Stimulated activated CD8-positive, alpha-beta memory T cell treated with anti-CD3 and anti-CD28 coated beads, Interleukin-4, amount 100 ng/mL, for 4 hours (primary cell): ENCODE measurements at places on chromosomes 13 and 19.

GRCh38 chr19:5585461-5586299 is 17.9 kb upstream of the TINCR start:
- peak; percentile 14 for DNase-seq

DNA sequence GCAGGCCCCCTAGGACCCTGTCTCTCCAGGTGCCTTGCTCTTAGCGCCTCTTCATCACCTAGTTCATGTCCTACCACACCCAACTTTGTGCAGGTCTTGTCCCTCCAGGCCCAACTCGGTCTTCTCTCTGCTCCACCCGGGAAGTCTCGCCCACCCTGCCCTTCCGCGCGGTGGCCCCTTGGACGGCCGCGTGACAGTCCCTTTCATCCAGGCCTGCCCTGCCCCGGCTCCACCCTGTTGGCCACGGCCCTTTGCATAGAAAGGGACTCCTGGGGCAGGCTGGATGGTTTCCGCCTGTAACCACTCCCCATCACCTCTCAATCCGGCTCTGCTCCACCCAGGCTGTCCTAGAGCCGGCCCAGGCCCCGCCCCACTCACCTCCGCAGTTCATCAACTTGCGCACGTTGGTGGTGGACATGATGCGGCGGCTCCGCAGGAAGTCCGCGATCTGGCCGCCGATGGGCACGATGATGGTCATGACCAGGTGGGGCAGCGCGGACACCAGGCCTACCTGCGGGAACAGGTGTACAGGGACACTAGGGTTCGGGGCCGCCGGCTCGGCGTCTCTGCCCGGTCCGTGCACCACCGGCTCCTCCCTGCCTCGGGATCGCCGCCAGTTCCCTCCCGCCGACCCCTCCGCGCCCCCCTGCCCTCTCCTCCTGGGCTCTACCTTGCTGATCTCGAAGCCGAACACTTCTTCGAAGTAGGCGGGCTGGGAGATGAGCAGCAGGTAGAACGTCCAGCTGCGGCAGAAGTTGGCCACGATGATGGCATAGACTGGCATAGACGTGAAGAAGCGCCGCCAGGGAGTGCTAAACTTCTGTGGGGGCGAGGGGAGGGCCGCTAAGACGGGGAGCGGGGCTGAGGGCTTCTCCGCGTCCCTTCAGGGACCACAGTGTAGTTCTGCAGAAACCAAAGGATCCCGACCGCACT is 7.2 kb downstream of the GFY start:
- DNase-seq: no peak

DNA sequence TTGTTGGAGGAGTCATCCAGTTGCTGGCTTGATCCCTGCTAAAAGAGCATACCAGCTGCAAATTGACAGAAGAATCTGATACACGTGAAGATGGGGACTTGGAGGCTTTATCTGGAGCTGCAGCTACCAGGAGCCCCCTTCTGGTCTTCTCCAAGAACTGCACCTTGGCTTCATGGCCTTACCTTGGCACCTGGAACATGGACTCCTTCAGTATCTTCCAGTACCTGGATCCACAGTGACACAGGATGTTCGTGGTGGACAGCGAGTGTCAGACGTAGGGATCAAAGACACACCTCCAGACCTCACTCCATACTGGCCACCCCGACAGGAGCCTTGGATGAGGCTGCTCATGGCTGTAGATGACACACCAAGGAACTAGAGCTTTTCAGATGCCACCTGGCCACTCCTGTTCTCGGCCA is 9.9 kb upstream of the ACSBG2 start:
- peak; percentile 41 for DNase-seq

DNA sequence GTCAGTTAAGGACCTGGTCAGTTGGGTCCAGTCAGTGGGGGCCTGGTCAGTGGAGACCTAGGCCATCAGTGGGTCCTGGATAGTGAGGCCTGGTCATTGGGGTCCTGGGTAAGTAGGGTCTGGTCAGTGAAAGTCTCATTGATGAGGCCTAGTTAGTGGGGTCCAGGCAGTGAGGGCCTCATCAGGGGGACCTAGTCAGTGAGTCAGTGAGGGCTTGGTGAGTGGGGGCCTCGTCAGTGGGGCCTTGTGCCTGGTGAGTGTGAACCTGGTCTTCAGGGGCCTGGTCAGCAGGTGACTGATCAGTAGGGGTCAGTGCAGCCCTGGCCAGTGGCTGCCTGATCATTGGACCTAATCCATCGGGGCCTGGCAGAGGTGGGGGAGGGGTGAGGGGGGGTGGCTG is 42.6 kb upstream of the TPM4 start:
- no peak for DNase-seq

GRCh38 chr19:51421229-51422052 is 4.0 kb upstream of the SIGLEC10 start:
- no peak for DNase-seq

- no peak for DNase-seq
These were observed 520.2 kb downstream of the RFC3 start for GRCh38 chr13:34338102-34338501.

DNA sequence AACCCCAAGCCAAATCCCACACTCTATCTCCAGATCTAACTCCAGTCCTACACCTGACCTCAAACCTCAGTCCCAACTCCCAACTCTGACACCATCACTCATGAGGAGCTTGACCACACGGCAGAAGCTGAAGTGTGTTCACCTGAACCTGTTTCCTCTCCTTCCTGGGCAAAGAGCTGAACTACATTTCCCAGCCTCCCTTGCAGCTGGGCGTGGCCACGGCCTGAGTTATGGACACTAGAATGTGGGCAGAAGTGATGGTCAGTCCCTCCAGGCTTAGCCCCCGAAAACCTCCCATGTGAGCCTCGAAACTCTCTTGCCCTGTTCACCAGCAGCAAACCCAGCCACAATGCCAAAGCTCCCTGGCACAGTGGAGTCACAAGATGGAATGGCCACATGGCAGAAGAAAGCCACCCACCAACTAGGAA is 19.5 kb upstream of the MEIS3 start:
- no peak for DNase-seq

- DNase-seq: no peak
These were observed 18.0 kb downstream of the MPND start for GRCh38 chr19:4361152-4362046.

- peak; percentile 16 for DNase-seq
These were observed 919 bp downstream of the VAV1 start for GRCh38 chr19:6773323-6773931.

GRCh38 chr13:27857282-27857681 is 62.5 kb upstream of the PDX1 start:
- DNase-seq: no peak

GRCh38 chr19:33503433-33504057 is 18.0 kb downstream of the PEPD start:
- no peak for DNase-seq

GRCh38 chr13:40152145-40152544 is 496.7 kb downstream of the COG6 start:
- DNase-seq: no peak

DNA sequence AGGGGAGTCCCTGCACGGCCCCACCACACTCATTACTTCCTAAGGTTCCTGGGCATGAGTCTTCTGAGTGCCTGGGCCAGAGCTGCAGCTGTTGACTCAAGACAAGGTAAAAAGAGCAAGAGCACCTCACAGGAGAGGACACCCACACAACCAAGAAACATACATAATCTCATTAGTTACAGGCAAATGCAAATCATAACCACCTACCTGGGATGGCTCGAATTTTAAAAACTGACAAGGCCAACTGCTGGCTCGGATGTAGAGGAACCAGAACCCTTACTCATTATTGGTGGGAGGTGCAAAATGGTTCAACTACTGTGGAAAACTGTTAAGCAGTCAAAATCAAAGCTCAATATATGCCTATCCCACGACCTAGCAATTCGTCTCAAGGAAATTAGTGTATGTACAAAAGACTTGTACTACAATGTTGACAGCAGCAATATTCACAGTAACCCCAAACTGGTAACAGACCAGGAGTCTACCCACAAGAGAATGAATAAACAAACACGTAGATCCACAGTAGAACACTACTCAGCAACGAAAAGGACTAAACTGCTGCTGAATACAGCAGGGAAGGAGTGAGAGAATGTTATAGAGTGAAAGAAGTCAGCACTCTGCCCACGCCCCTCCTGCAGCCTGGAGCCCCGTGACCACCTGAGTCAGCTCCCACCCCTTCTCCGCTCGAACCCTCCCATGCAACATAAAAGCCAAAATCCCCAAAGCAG is 15.8 kb downstream of the AKT2 start:
- no peak for DNase-seq

- no peak for DNase-seq
These were observed 7.7 kb upstream of the CDADC1 start for GRCh38 chr13:49240017-49240416.

- DNase-seq: peak; percentile 3
These were observed 10.8 kb upstream of the PDCD5 start for GRCh38 chr19:32570081-32570785.

- peak; percentile 85 for DNase-seq
These were observed at the start of gene FBXO46 for GRCh38 chr19:45730368-45731288. Gene FBXO46, minus strand, starts transcription at chr19:45730896. Its CDS starts 17,401 bp downstream, at chr19:45713495.

GRCh38 chr19:5137571-5138124 is 168.7 kb downstream of the KDM4B start:
- DNase-seq: no peak

DNA sequence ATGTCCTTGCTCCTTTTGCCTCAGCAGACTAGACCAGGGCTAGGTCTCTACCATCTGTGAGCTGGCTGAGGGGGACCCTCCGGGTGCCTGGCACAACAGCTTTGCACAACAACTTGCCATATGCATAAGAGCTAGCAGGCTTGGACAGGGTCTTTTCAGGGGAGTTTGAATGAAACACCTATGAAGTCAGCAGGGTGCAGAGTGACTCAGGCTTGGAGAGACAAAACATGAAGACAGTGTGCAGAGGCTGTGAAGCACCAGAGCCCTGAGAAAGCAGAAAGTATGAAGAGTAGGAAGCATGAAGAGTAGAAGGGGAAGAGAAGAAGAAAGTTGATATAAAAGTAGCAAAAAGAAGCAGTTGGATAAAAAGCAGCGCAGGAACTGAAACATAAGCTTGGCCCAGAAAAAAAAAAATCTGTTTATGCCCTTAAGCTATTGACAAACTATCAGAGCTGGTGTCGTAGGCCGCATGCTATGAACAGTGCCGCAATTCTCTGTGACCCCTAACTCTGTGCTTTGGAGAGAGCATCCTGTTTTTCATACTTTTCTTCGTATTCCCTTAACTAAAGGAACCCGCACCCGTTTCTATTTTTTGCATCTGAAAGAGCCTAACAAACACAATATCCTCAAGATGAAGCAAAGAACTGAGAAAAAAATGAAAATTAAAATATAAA is 52.7 kb upstream of the FAM216B start:
- no peak for DNase-seq

GRCh38 chr13:71704656-71705055 is 162.3 kb downstream of the DACH1 start:
- DNase-seq: no peak

GRCh38 chr19:5961969-5962945 is 15.7 kb downstream of the RANBP3 start:
- peak; percentile 25 for DNase-seq

GRCh38 chr19:55620410-55621204 is 3.8 kb downstream of the ZNF784 start:
- no peak for DNase-seq

GRCh38 chr19:24140099-24140498 is 53.1 kb downstream of the ZNF254 start:
- no peak for DNase-seq

DNA sequence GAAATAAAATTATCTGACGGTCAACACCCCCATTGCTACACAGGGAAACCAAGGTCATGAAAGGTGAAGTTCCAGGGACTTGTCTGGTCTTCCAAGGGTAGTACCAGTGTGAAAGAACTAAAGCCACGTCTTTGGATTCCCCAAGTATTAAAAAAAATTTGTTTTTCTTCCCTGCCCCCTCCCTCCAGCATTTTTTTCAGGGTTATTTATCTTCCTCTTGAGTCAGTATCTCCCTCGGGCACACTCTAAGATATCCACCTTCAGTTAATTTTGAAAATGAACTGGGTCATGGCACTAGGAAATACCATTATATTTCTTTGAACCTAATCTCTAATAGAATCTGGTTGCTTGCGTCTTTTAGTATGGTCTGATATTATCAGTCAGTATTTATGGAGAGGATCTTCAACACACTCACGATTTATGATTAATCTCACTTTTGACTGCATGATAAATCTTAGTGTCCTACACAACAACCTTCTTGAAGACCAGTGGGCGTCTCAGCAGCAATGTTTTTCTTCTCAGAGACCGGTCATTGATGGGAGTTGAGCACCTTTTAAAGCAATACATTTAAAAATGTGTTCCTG is 9.1 kb downstream of the ATP8A2 start:
- DNase-seq: no peak

- no peak for DNase-seq
These were observed 5.9 kb downstream of the FRY start for GRCh38 chr13:32037471-32037870.

DNA sequence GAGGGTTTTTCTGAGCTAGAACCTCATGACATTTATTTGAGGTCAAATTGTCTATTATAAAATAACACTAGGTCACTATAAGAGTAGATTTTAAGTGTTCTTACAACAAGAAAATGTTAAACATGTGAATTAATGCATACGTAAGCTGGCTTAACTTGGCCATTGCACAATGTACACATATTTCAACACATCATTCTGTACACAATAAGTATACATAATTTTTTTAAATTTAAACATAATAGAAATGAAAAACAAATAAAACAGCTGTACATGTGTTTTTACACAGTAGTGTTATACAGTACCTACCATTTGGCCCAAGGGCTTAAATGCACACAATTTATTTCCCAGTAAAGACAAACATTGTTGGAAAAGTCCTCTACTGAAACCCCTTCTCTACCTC is 269.9 kb downstream of the DACH1 start:
- no peak for DNase-seq

DNA sequence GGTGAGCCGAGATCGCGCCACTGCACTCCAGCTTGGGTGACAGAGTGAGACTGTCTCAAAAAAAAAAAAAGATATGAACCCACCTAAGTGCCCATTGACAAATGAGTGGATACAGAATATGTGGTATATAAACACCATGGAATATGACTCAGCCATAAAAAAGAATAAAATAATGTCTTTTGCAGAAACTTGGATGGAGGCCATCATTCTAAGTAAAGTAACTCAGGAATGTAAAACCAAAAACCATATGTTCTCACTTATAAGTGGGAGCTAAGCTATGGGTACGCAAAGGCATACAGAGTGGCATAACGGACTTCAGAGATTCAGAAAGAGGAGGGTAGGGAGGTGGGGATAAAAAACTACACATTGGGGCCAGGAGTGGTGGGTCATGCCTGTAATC is 29.5 kb downstream of the PLA2G4C start:
- no peak for DNase-seq

- DNase-seq: peak; percentile 95
These were observed 23.1 kb downstream of the ZNF175 start for GRCh38 chr19:51593969-51594773.

DNA sequence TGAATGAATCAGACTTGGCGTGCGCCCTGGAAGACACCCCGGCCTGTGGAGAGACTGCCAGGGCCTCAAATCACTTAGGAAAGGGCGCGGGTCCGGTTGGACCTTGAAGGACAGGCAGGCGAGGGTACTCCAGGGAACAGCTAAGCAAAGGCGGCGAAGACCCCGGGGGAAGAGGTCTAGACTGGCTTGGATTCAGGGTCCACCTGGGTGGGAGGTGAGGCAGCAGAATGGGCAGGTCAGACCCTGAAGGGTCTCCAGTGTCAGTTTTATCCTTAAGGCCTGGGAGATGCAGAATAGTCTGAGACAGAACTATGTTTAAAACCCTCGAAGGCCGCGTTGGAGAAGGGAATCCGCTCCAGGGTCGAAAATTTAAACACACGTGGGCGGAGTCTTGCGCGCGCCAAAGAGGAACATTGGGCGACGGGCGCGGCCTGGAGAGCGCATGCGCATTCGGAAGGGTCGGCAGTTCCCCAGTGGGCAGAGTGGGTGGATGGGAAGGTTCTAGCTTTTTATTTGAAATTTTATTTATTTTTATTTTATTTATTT is 567 bp upstream of the SMG9 start:
- DNase-seq: peak; percentile 62
